ENCODE measurements at places on chromosomes 2 and 18. TPM values are rescaled to one million over a fixed set of nuclear protein-coding genes. Genes with fewer than 3 reads are reported as not detected.

DNA sequence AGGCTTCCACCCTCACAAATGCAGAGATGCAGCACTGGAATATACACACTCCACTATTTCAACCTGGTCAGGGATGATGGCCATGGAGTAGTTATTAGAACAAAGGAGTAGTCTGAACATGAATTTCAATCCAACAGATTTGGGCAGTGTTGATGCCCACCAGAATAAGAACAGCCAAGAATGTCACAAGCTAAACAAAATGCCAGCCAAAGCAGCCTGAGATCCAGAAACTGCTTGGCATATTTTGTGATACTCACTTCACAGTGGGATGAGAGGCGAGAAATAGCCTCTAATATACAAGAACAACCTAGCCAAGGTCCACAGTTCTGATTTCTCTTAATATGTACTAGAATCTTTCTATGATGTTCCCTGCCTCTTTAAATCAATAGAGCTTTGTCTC is 58.6 kb upstream of the KLF7 start:
- no peak overlapping the region for H3K27ac ChIP-seq
- no peaks in the 10 kb centered on the region for H3K36me3 ChIP-seq
- DNase-seq: no peak
- no peaks in the 10 kb centered on the region for H3K27me3 ChIP-seq

DNA sequence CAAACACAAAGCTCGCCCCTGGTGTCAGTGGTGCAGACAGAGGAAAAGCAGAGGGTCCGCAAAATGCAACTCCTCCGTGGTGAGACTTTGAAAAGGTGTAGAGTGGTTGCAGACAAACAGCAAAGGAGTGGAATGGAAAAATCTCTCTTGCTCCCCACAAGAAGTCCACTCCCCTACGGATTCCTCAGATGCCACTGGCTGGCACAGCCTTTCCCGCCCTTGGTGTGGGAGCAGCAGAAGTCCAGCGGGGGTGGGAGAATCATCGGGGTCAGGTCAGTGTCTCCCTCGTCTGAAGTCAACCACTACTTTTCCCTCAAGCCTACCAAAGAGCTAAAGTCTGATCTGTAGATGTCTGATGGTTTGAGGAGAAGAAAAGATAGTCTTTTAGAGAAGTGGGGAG is 22.3 kb upstream of the B3GNT7 start:
- no peaks in the 10 kb centered on the region for H3K4me1 ChIP-seq
- H3K36me3 ChIP-seq: no peaks in the 10 kb centered on the region
- no peak for DNase-seq
- H3K27me3 ChIP-seq: no peaks in the 10 kb centered on the region
- no peak overlapping the region for H3K27ac ChIP-seq

The NDUFV2 gene
- 80.7 TPM for total RNA-seq

GRCh38 chr2:51484605-51485004 is 452.7 kb upstream of the NRXN1 start:
- H3K36me3 ChIP-seq: no peaks in the 10 kb centered on the region
- H3K4me1 ChIP-seq: no peaks in the 10 kb centered on the region
- no peaks in the 10 kb centered on the region for H3K27me3 ChIP-seq

The FIGN gene
- total RNA-seq: 0.76 TPM

GRCh38 chr18:26267357-26267930 is 41.2 kb downstream of the TAF4B start:
- H3K4me1 ChIP-seq: no peaks in the 10 kb centered on the region
- H3K36me3 ChIP-seq: no peaks in the 10 kb centered on the region
- H3K27ac ChIP-seq: no peak overlapping the region
- H3K4me3 ChIP-seq: no peak overlapping the region

DNA sequence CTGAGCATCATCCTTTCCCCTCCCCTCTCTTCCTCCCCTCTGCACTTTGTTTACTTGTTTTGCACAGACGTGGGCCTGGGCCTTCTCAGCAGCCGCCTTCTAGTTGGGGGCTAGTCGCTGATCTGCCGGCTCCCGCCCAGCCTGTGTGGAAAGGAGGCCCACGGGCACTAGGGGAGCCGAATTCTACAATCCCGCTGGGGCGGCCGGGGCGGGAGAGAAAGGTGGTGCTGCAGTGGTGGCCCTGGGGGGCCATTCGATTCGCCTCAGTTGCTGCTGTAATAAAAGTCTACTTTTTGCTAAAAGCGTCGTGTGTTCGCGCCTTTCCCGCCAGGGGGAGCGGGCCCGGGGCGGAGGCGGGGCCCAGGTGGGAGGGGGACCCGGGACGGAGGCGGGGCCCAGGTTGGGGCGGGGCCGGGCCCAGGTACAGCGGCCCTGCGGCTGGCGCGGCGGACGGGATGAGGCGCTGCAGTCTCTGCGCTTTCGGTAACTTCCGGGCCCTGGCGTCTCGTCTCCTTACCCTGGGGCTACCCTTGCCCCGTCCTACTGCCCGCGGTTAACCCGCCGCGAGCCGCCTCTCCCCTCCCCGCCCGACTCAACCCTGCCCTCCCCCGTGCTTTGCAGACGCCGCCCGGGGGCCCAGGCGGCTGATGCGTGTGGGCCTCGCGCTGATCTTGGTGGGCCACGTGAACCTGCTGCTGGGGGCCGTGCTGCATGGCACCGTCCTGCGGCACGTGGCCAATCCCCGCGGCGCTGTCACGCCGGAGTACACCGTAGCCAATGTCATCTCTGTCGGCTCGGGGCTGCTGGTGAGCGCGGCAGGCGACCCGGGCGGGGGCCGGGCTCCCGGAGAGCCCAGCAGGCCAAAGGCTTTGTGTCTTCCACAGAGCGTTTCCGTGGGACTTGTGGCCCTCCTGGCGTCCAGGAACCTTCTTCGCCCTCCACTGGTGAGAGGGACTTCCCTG is at the start of gene KRTCAP3:
TSS of gene KRTCAP3 (plus strand) at position 424 of the 962 bp plus-strand sequence. CDS start at position 456, 32 bp downstream.
- no peak for DNase-seq
- H3K4me1 ChIP-seq: no peaks in the 10 kb centered on the region
- H3K36me3 ChIP-seq: peaks cover 33% of the 10 kb centered on the region
- H3K27ac ChIP-seq: no peak within 1 kb of the TSS
- no peaks in the 10 kb centered on the region for H3K27me3 ChIP-seq

GRCh38 chr18:68997845-68998244 is 200.0 kb downstream of the CCDC102B start:
- H3K27me3 ChIP-seq: no peaks in the 10 kb centered on the region
- H3K4me1 ChIP-seq: no peaks in the 10 kb centered on the region
- no peak overlapping the region for H3K4me3 ChIP-seq
- H3K27ac ChIP-seq: no peak overlapping the region
- no peaks in the 10 kb centered on the region for H3K36me3 ChIP-seq

DNA sequence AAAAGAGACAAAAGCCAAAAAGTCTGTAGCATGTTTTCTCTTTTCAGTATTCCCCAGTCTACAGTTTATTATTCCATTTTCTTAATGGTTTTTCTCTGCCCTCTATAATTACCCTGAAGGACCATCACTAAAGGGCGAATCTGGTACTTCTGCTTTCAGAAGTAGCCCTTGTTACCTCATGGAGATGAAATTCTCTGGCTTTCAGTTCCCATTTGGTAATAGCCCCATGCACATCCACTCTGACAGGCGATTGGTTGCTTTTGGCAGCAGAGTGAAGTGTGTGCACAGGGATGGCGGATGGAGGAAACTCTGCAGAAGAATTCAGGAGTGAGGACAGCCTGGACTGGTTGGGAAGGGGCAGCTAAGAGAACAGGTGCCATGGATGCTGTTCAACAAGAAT is 66.3 kb upstream of the NABP1 start:
- H3K36me3 ChIP-seq: no peaks in the 10 kb centered on the region
- no peak overlapping the region for H3K4me3 ChIP-seq
- peaks cover 34% of the 10 kb centered on the region for H3K4me1 ChIP-seq
- no peaks in the 10 kb centered on the region for H3K27me3 ChIP-seq
- no peak for DNase-seq

DNA sequence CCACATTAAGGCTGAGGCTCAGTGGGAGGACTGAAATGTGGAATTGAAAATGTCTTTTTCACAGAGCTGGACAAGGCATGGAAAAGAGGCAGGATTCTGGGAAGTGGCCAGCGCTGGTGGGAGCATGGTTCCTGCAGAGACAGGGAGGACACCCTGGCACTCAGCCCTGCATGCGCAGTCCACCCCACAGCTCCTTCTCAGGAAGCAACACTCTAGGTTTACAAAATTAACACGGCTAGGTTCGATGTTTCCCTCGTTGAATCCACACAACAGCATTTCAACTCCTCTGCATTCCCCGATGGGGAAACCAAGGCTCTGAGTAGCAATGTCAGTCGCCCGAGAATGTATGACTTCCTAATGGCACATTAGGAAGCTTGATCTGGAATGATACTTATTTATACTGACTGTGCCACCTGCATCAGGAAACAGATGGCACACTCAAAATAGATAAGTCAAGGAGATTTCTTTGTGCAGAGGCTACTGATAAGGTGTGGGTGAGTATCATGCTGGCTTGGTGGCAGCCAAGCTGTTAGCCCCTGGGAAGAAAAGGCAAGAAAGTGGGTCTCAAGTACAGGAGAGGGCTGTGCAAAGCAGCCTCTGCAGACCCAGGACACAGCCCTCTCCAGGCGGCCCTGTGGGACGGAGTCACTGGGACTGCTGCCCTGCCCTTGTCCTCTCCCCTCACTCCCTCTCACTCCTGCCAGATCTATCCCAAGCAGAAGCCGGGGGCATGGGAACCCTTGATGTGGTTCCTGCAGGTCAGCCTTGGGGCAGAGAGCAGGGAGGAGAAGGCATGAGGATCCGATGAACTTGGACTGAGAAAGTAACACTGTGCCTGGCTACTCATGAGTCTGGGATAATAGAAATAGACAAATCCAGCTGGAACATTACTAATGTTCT is 158.4 kb upstream of the FHL2 start:
- H3K36me3 ChIP-seq: no peaks in the 10 kb centered on the region
- no peak for DNase-seq
- no peak overlapping the region for H3K4me3 ChIP-seq
- no peak overlapping the region for H3K27ac ChIP-seq

GRCh38 chr18:9079818-9080528 is 22.5 kb upstream of the NDUFV2 start:
- no peaks in the 10 kb centered on the region for H3K36me3 ChIP-seq
- no peak overlapping the region for H3K27ac ChIP-seq
- no peak for DNase-seq
- H3K4me3 ChIP-seq: no peak overlapping the region

- H3K4me3 ChIP-seq: no peak overlapping the region
- H3K27ac ChIP-seq: no peak overlapping the region
Measured at GRCh38 chr18:49880661-49881060, 67.3 kb upstream of the ACAA2 start.

DNA sequence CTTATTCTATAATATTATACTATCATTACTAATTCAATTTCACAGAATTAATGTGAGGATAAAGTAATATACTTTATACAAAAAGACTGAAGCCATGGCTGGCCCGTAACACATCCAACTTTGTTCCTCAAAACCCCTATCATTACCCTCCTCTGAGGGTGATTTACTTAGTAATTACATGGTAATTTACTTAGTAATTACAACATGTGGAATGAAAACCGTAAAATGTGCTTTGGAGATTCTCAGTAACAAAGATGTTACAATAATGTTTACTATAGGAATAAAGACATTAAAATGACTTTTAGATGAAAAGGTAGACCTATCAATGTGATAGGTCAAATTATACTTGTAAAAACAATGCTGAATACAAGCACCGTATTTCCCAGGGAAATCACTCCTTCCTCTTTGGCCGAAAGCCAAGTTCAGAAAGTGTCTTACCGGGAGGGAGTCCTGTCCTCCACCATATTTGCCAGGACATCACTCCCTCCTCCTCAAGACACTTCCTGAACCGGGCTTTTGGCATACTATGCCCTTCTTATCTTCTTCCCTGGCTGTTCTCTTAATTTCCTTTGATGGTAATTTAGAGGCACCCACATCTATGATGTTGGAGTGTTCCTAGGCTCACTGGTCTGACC is 1047.8 kb downstream of the SOCS6 start:
- H3K27me3 ChIP-seq: no peaks in the 10 kb centered on the region
- no peak for DNase-seq
- H3K4me1 ChIP-seq: no peaks in the 10 kb centered on the region
- H3K4me3 ChIP-seq: no peak overlapping the region
- H3K36me3 ChIP-seq: no peaks in the 10 kb centered on the region

Data from GM23248 (cell line).